ENCODE measurements at places on chromosomes 7 and 10.

- DNase-seq: no peak
Measured at GRCh38 chr10:49225218-49225876, 37.2 kb upstream of the TMEM273 start.

DNA sequence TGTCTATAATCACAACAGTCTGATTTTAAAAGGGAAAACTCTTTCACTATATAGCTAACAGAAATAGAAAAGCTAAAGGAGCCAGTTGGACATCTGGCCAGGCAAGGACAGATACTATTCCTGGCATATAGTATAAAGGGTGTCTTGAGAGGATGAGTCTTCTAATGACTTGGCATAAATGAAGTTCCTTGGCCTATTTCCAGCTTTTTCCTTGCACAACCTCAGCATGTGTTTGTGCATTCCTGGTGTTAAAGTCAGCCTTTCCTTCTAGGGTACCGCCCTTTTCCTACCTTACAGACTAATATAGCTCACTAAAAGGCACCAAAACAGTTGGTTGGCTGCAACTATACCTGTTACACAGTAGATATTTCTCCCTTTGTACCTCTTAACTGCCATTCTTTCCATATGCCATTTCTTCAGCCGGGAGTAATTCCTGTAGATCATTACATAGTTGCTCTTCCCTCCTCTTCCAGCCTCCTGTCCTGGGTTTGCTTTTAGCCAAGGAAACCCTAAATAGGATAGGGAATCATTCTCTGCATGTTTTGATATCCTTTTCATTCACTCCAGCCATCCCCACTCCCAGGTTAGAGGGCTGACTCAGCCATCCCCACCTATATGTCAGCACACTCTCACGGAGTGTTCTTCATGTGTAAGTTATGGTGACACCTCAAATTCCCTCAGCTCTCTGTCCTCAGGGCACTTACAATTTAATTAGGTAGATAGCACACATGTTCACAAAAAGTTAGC is 102.1 kb upstream of the MDFIC start:
- no peak for DNase-seq

GRCh38 chr10:91941426-91941825 is 17.9 kb downstream of the BTAF1 start:
- no peak for DNase-seq

DNA sequence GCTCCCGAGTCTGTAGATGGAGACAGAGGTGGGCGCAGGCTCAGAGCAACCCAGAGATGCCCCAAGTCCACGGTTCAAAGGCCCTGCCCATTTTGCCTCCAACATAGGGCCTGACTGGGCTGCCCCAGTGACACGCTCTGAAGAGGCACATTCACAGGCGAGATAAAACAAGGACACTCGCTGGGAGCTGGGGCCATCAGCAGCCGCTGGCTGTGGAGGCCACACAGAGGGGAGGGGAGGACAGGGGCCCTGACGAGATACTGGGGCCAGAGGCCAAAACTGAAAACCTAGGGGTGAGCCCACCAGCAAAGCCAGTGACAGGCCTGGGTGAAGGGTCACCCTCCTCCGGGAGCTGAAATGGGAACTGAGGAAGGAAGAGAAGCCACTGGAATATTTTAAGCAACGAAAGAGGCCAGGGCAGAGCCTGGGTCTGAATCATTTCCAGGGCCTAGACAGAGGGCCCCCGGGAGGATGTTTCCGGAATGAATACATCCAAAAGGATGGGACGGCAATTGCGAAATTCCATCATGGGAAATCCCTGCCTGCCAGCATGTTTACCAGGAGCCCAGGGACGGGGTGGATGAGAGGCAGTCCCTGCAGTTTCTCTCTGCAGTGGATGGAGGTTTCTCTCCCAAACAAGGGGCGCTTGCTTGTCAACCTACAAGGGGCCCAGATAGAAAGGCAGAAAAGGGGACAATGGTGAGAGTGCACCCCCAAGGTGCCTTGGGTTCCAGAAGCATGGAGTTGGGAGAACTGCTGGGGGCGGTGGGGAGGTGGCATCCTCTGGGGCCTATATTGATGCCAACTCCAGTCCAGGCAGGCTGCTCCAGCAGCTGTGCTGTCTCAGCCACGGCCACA is 29.0 kb upstream of the HSPA12A start:
- no peak for DNase-seq

Data from NCI-H2171 (cell line).